H1 (cell line): ENCODE measurements at places on chromosomes 1 and 21. TPM values are rescaled to one million over a fixed set of nuclear protein-coding genes. Genes with fewer than 3 reads are reported as not detected.

The LRRC8C gene
- total RNA-seq, result 2.1 and 2.5 TPM in 2 replicates

The FAM229A gene
- total RNA-seq, result 4.1 and 4.2 TPM in 2 replicates

The ANXA9 gene
- total RNA-seq, result 1.5 and 1.8 TPM in 2 replicates

The C8B gene
- not detected in 2 replicates for total RNA-seq

The SHISAL2A gene
- 0.50 and 0.74 TPM in 2 replicates for total RNA-seq

The CHRM3 gene
- 2.9 and 5.0 TPM in 2 replicates for total RNA-seq

The ARF1 gene
- total RNA-seq, result 265 and 267 TPM in 2 replicates

The CLIC4 gene
- 281 and 293 TPM in 2 replicates for total RNA-seq

The HUNK gene
- total RNA-seq, result 10.2 and 16.7 TPM in 2 replicates

The THEM5 gene
- total RNA-seq, result not detected in 2 replicates

The LPAR3 gene
- 25.4 and 26.8 TPM in 2 replicates for total RNA-seq

The CFAP74 gene
- 0.20 and 0.33 TPM in 2 replicates for total RNA-seq

The SLC9C2 gene
- not detected in 2 replicates for total RNA-seq

The RPE65 gene
- total RNA-seq, result not detected in 2 replicates

The OR2L5 gene
- total RNA-seq, result not detected in 2 replicates

- no peak for DNase-seq
Observed at GRCh38 chr1:212514056-212514614, 81.4 kb downstream of the NENF start.

- DNase-seq, result no peak
Observed at GRCh38 chr1:39165488-39165887, 39.0 kb upstream of the MACF1 start.

DNA sequence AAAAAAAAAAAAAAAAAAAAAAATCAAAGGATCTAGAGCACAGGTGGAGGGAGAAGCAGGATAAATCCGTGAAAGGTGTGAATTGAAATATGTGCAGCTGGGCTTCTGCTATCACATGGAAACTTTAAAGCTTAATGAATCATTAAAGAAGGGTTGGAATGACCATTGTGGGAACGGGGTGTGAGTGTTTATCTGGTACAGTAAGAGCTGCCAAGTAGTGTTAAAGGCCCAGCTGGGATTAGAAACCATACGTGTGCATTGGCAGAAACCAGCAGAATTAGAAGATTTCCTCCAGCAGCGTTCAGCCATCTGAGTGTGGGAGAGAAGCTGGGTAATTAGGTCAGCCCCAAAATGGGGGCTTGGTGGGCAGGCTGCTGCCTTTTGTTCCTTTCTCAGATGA lies 13.5 kb downstream of the FALEC start:
- DNase-seq, result no peak

DNA sequence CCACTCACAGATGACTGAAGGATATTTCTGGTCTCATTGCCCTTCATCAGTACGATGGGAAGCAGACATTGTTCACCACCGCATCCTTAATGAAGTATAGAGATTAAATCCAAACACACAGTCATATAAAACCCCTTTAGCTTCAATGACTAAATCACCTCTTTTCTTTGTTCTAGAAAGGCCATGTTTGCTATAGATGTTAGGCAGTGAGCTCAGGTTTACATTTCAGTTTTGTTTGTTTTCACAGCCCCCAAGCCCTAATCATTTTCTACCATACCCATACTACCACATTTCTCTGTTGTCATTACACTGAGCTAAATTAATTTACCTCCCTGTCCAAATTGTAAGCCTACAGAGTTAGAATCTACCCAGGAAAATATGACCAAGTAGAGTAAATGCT lies 385.1 kb downstream of the NTNG1 start:
- DNase-seq, result no peak

DNA sequence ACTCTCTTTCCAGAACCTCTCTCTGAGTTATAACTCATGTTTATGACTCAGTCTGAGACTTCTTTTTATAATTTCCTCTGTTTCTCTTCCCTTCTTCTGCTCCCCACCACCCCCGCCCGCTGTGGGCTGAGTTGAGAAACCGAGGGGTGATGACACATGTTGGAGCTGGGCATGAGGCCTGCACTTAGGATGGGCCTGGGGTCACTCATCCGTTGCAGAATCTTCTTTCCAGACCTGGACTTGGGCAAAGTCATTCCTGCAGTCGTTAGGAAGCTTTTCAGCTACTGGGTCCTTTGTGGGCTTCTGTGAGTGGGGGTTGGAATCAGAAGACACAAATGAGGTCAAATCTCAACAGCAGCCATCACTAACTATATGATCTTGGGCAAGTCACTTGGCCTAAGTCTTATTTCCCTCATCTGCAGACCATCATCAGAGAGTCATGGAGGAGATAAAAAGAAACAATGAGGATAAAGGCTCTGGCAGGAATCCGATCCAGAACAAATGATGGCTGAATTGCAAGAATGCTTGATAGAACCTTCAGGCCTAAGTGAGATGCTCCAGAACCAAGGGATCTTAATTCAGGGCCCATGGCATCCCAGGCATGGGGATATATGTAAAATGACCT lies 53.4 kb downstream of the RPS6KA1 start:
- no peak for DNase-seq

GRCh38 chr1:214270097-214270650 lies 10.8 kb upstream of the SMYD2 start:
- DNase-seq, result no peak

DNA sequence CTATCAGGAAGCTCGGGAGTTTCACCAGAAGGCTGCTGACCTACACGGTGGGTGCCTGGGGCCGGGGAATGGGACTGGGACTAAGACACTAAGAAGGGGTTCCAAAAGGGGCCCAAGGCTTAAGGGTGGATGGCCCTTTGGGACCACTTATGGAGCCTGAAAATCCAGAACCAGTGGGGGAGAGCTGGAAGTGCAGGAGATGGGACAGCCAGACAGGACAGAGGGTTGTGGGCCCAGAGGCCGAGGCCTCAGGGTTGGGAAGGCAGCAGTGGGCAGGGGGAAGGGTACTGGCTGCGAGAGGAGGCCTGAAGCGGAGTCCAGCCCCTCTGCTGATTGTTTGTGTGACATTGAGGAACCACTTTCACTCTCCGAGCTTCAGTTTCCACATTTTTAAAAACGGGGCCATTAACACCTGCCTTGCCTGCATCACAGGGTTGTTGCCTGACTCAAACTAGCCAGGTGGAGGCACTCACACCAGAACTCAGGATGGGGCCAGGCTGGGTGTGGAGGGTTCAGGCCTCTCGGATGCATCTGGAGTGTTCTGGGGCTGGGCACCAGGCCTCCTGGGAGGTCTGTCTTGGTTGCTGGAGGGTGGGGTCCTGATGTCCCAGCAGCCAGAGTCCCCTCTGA lies 3.0 kb downstream of the TTC24 start:
- no peak for DNase-seq

DNA sequence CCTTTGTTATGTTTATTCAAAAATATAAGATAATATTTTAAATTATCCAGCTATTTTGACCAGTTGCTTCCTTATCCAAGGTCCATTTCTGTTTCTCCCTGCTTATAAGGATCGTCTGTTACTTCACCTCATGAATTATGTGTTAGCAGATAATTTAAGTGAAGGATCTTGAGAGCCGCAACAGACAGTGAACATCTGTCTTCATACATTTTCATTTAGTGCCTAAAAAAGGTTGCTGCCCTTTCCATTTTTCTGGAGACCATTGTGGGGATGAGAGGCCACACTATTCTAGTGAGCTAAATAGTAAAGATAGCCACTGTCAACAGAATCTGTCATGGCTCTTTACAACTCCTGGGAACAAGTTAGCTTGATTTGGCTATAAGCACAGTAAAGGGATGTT lies 154.0 kb downstream of the CLEC20A start:
- no peak for DNase-seq

DNA sequence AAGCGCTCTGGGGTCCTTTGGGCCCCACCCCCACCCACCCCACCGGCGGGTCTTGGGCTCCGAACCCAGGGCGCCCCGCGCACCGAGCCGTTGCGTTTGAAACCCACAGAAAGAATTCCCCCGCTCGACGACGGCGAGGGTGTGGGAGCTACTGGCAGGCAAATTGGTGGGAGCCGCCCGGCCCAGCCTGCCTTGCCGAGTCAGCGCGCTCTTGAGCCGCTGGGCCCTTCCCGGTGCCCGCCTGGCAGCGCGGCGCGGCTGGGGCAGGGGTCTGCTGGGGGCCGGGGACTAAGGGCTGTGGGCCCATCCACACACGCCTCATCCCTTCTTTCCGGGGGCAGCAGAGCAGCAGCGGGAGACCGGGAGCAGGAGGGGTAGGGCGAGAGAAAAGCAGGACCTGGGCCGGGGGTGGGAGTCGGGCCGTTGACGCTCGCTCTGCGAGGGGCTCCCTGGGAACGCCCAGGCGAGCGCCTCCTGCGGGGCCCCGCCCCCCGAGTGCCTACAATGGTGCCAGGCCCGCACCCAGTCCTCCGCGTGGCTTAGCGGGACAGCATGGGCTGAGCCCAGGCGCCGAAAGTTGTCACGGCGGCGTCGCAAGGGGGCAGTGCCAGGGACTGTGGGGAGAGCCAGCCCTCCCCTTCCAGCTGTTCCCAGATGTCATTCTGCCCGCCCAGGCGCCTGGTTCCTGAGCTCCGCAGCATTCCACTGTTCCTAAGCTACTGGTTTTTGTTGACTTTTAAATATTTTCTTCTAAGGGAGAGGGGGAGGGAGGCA lies at the start of gene C1orf94:
Gene C1orf94 (plus strand): TSS at position 78 of the 774 bp plus-strand sequence. CDS start 883 bp downstream, outside the sequence.
- peak; percentile 68 for DNase-seq

GRCh38 chr1:59057211-59057694 lies 239.6 kb upstream of the FGGY start:
- no peak for DNase-seq

DNA sequence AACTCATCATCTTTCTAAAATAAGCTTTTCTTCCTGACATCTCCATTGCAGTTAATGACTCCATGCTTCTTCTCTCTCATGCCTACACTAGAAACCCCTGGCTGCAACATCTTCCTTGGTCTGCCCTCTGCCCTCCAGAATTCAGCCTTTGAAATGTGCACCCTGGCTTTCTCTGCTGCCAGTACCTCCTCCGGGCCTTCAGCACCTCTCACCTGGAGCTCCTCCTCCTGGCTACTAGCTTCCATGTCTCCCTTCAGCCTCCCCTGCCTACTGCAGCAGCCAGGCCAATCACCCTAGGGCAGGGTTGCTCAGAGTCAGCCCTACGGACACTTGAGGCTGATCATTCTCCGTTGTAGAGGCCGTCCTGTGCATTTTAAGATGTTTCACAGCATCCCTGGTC lies 18.3 kb downstream of the SUSD4 start:
- no peak for DNase-seq

- DNase-seq, result no peak
Observed at GRCh38 chr1:110383251-110383990, 7.4 kb downstream of the SLC16A4 start.

DNA sequence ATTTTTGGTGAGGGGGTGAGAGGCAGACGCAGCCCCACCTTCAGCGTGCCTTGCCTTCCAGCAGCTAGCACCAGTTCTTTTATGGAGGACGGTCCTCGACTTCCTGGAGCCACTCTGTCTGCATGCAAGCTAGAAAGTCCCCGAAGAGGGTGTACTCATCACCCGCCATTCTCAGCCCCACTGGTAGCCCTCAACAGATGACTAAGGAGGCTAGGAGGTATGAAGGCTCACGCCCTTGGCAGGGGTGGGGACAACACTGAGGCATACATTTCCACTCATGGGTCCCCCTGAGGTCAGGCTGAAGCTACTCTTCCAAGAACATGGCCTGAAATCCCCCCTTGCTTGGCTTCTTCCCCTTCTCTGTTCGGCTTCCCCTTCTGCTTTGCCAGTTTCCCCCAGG lies 8.9 kb upstream of the PTPRF start:
- no peak for DNase-seq

DNA sequence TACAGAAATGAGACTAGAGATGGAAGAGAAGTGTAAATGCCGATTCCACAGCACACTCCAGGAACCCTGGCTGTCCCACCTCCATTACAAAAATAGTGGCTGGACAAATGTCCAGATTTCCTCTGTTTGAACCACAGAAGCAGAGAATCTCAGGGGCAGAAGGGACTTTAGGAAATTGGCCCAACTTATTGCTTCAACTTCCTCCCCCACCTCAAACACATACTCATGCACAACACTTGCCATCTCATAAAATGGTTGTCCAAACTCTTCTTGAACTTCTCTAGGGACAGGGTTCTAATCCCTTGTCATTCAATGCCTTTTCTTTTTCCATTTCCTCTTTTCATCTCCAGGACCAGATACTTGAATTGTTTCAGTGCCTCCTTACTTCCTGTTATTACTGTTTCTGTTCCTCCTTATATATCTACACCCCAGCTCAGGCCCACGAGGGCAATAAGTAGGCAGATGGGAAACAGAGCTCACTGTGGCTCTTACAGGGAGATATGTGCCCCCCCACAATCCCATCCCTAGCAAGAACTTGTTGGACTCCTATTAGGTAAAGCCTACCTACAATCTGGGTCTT lies 8.5 kb upstream of the B4GALT3 start:
- no peak for DNase-seq

GRCh38 chr1:40390857-40391256 lies 17.3 kb downstream of the SMAP2 start:
- no peak for DNase-seq

DNA sequence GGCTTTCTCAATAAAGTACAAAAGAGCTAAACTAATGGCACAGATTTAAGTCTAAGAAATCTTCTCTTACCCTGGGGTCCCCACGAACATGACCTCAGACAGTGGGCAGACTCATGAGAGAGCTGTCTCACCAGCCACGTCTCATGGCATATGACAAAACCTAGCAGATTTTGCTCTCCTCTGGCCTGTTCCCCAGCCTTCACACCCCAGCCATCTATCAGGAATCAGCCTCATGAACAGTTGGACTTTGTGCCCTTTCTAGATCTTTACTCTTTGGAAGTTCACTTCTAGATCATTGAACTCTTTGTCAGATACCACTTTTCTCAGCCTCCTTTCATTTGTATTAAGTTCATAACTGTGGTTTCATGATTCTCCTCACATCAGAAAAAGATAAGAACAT lies 14.2 kb upstream of the HSD3B1 start:
- DNase-seq, result no peak

GRCh38 chr21:44845418-44846223 lies 27.8 kb upstream of the SUMO3 start:
- peak; percentile 90 for DNase-seq

GRCh38 chr1:44021581-44022321 lies 9.5 kb downstream of the SLC6A9 start:
- no peak for DNase-seq
